ENCODE measurements at places on chromosomes 11 and 22.

DNA sequence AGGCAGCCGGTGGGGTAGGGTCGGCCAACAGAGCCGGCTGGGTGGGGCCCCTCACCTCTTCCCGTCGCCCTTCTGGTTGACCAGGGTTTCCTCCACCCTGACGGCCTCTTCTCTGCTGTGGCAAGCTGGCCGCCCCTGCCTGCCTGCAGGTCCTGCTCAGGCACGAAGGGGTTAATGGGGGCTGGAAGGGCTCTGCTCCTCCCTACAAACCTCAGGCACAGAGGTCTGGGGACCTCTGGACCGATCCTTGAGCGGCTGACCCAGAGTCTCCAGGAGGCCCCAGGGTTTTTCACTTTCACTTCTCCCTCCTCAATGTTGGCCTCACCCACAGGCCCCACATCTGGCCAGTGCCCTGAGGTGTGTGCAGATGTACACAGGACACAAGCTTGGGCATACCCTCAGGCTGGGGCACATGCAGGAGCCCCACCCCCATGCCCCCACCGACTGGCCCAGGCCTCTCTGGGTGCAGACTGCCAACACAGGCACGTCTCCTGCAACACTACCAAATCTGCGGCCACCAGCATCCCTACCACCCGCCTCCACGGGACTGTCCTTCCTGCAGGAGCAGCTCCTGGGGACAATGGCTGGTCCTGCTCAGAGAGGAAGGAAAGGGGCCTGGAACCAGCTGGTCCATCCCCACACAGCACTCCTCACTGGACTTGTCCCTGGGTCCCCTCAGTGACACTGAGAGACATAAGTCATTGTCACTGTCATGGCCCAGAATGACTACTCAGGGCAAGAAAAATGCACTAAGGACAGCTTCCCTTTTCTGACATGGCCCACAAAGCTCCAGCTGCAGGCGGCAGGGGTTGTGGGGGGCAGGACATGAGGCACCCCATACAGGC, 3.2 kb upstream of the TBX1 start:
- DNase-seq = no peak

DNA sequence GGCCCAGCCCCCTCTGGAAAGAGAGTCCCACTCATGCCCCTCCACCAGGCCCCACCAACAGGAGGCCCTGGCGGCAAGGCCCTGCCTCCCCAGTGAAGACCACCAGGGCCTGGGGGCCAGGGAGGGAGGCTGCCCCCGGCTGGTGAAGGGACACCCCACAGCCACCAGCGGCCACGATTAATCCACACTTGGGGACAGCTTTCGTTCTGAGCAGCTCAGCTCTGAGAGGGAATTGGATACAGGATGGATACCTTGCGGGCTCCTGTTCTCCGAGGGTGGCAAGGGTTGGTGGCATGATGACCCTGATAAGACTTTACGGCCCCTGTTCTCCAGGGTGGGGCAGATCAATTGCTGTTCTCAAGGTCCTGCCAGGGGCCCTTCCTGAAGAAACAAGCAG, 6.9 kb upstream of the NLRP6 start:
- no peak for DNase-seq

DNA sequence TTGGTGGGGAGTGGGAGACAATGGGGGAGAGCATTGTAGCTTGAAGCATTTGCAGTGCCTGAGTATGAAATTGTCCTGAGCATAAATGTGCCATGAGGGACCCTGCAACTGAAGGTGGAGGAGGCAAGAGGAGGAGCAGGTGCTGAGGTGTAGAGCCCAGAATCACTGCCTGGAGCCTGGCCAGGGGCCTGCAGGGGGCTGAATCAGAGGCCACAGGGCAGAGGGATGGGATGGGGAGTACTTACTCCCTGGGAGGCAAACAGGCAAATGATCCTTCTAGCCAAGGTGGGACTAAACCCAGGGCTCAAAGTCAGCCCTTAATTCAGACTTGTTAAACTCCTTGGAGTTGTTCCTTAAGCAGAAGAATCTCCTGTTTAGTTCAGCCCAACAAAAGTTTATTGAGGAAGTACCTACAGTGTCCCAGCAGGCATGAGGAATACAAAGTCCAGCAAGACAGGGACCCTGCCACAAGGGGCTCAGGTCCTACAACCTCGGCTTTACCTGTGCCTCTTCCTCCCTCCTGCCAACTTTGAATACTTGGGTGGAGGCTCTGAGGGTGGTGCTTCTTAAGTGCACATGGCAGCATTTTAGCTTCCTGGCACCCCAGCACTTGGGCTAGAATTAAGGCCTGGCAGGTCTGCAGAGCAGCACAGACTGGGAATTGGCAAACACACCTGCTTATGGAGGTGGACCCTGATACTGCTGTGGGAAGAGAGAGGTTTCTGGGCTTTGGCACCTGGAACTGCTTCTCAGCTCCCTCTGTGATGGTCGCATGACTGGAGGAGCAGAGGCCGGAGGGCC, 20.0 kb downstream of the MICAL2 start:
- DNase-seq = no peak

DNA sequence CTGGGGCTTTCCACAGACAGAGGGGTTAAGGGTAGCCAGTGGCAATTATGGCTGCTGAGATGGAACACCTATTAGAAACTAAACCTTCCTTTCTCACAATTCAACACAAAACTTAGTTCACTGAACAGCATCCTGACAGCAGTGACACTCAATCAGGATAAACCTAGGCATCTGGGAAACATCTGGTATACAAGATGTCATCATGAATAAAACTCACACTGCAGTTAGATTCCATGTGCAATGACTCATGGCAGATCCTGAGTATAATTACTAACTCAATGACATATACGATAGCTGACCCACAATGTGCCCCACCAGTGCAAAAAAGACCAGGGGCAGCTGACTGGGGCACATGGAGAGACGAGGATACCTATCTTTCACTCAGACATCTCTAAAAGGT, 17.7 kb downstream of the RBFOX2 start:
- DNase-seq = peak; percentile 76

DNA sequence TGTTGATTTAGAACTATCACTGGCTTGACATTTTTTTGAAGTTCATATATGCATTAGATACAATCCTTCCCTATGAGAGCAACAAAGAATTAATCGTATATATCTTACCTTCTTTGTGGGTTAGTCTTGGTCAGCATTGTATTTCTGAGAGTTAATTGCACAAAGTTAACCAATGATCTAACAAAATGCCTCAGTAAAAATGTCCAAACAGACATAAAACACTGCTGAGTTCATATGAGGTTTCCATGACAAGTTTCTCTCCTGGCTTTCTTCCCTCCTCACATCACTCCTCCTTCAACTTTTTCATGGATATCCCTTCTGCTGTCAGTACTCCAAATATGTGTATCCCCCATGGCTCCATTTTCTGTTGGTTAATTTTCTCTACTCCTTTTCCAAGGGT, 9.0 kb downstream of the MAP6 start:
- DNase-seq = no peak

DNA sequence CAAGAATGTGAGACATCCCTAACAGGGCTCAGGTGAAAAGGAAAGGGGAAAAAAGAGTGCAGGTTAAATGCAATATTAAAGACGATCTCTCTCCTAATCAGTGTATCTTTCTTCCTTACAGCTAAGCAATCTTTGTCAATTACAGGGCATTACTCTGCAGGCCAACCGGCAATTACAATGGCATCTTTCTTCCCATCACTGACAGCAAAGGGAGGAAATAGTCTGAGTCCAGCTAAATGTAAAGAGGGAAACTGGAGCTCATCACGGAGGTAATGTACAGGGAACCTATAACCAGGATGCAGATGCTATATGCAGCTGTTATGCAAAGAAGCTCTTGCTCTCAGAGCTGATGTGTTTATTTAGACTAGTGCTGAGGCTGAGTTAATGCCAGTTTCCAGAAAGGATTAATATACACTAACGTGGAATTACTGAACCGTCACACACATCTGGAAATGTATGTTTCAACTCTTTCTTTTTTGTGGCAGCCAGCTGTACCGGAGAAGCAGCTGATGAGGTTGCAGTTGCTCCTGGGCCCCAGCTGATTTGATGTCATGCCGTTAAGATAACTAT, 121.6 kb downstream of the KIRREL3 start:
- DNase-seq = no peak

- DNase-seq = no peak
Observed at GRCh38 chr22:32542677-32543357, 68.2 kb downstream of the FBXO7 start.

- no peak for DNase-seq
Observed at GRCh38 chr22:46993633-46994032, 231.2 kb downstream of the TBC1D22A start.

DNA sequence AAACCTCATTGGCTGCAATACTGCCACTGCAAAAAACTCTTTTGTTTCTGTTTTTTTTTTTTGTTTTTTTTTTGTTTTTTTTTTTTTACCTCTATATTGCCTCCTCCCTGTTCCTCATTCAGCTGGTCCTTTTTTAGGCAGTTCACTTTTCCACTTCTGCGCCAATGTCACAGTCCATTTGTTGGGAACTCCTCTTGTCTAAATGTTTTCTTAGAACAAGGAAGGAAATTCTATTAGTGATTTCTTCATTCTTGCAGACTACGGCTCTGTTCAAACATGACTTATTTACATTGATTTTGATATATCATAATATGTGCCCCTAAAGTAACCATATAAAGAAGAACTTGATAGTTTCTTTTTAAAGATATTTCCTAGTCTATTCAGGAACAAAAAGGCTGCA, 2.9 kb downstream of the FAM118B start:
- DNase-seq = no peak

DNA sequence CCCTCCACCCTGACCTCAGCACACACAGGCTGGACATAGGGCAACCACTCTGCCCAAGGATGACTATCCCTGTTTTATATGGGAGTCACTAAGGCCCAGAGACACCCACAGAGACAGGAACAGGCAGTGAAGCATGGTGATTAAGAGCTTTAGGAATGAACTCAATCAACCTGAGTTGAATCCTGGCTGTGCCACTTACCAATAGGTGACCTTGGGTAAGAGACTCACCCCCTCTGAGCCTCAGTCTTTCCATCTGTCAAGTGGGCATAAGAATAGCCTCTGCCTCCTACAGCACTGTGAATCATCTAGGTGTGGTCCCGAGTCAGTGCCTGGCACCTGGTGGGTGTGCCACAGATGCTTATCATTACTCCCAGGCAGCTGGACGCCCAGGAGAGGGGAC, 6.8 kb downstream of the CRYBB1 start:
- DNase-seq = peak; percentile 78

- no peak for DNase-seq
Observed at GRCh38 chr11:70456921-70457532, 58.7 kb downstream of the CTTN start.

GRCh38 chr11:68903288-68904247, at the start of the genes IGHMBP2 and MRPL21:
TSS of gene IGHMBP2 (plus strand) at chr11:68903891. CDS start at chr11:68903953, 62 bp downstream.
TSS of gene MRPL21 (minus strand) at chr11:68903832. CDS start at chr11:68903810, 22 bp downstream.
- DNase-seq = peak; percentile 74

DNA sequence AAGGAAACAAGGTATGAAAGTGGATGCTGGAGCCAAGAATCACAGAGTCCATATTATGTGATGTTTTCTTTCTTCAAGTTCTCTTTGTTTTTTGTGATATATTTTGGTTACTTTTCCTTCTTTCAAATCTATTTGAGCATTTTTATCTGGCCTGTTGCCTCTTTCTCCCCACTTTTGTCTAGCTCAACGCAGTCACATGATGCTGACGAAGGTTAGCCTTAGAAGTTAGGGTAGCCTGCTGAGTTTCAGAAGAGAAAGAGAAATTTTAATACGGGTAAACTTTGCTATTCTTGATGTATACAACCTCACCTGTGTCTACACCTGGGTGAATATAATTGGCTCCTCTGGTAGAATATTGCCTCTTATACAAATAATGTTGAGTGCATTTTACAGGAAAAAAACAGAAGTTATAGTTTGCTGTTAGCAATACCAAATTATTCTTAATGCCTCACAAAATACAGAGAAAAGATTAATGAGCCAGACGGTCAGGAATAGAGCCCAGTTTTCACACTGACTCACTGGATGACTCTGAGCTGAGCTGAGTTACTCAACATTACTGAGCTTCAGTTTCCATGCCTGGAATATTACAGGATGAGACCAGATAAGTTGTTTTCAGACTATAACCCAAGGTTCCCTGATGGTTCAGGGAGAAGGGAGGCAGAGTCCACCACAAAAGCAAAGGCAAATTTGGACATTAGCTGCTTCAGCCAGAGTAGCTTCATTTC, 161.6 kb upstream of the BDNF start:
- DNase-seq = peak; percentile 82

DNA sequence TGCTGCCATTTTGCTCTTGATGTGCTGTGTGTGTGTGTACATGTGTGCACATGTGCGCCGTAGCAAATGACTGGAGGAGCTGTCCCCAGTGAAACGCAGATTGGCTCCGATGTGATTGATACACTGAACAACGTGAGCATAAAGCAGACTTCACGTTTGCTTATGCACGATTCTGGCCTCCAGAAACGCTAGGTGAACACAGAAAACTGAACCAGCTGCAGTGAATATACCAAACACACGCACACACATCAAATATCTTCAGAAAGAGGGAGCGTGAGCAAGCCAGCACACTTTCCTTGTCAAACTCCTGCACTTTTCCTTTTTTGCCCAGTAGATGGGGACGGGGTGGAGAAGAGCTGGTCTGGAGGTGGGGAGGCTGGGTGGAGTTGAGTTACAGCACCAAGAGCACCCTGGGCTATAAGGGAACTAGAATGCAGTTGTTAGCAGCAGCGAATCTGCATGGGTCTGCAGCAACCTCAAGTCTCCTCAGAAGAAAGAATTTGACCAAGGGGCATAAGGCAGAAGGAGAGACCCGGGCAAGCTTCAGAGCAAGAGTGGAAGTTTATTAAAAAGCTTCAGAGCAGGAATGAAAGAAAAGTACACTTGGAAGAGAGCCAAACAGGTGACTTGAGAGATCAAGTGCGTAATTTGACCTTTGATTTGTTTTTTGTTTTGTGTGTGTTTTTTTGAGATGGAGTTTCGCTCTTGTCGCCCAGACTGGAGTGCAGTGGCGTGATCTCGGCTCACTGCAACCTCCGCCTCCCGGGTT, 77.8 kb upstream of the CADM1 start:
- DNase-seq = peak; percentile 7

GRCh38 chr11:66421492-66422205, 814 bp downstream of the NPAS4 start:
- DNase-seq = peak; percentile 70
